Heart right ventricle (tissue), 16 donors: ENCODE measurements at places on chromosomes 12 and 14. TPM values are rescaled to one million over a fixed set of nuclear protein-coding genes. Genes with fewer than 3 reads are reported as not detected.

The KLRG1 gene
- 1.8 TPM for polyA plus RNA-seq

The NOVA1 gene
- 7.3 TPM for polyA plus RNA-seq

The OLR1 gene
- 0.07 TPM for polyA plus RNA-seq

The CCDC197 gene
- polyA plus RNA-seq: 1.3 TPM

The ADAMTS20 gene
- not detected for polyA plus RNA-seq

The GPX2 gene
- not detected for polyA plus RNA-seq

The SSTR1 gene
- 0.22 TPM for polyA plus RNA-seq
